Stimulated activated CD8-positive, alpha-beta memory T cell treated with anti-CD3 and anti-CD28 coated beads, Interleukin-7, amount 100 ng/mL, for 1 hour (primary cell): ENCODE measurements at places on chromosomes 6 and 20.

DNA sequence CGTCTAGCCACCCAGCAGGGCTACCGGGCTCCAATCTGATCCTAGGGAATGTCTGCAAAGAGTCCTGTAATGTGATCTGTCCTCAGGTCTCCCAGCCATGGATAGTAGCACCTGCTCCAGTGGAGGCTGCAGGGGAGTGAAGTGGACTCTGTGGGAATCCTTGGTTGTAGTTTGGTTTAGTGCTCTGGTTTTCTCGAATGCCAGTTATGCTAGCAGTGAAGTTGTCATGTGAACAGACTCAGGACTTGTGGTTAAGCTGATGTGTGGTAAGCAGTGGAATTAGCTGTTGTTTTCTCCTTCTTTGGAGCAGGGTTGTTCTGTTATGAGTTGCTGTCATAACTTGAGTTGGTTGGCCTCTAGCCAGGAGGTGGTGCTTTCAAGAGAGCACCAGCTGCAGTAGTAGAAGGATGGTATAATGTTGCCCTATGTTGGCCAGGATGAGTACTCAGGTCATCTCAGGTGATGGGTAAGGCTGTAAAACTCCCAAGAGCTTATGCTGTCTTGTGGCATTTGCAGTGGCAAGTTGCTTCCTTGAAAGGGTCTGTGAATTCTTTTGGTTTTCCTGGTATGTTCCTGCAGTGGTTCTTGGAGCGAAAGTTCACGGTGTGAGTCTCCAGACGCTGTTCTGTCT, 390.2 kb downstream of the UTRN start:
- DNase-seq = no peak

DNA sequence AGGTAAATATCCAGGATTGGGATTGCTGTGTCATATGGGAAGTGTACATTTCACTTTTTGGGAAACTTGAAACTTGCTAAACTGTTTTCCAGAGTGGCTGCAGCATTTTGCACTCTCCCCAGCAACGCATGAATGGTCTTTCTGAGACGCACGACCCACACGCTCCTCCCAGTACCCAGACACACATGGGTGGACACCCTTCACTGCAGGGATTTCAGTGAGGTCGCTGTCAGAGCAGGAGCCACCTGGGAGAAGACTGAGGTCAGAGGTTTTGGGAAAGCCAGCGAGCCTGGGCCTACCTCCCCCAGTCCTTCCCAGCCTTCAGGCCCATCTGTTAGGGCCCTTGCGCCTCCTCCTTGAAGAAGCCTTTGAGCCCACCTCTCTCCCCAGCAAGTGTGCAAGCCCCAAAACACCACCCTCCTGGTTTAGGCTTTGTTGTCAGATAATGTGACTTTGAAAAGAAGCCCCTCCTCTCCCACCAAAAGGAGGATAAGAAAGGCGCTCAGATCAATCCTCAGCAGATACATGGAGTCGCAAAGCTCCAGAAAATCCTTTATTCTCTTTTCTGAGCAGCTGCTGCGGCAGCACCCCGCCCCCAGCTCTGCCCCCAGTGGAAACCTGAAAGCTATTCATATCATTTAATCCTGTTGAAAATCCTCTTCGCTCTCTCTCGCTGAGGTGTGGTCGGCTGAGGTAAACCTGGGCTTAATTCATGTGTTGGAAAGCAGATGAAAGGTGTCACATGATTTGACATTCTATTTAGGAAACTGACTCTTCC, 12.7 kb upstream of the JAG1 start:
- DNase-seq = no peak

- no peak for DNase-seq
Observed at GRCh38 chr20:59728722-59729430, 124.5 kb downstream of the PHACTR3 start.

- no peak for DNase-seq
Observed at GRCh38 chr20:23634985-23635767, 2.6 kb downstream of the CST3 start.

DNA sequence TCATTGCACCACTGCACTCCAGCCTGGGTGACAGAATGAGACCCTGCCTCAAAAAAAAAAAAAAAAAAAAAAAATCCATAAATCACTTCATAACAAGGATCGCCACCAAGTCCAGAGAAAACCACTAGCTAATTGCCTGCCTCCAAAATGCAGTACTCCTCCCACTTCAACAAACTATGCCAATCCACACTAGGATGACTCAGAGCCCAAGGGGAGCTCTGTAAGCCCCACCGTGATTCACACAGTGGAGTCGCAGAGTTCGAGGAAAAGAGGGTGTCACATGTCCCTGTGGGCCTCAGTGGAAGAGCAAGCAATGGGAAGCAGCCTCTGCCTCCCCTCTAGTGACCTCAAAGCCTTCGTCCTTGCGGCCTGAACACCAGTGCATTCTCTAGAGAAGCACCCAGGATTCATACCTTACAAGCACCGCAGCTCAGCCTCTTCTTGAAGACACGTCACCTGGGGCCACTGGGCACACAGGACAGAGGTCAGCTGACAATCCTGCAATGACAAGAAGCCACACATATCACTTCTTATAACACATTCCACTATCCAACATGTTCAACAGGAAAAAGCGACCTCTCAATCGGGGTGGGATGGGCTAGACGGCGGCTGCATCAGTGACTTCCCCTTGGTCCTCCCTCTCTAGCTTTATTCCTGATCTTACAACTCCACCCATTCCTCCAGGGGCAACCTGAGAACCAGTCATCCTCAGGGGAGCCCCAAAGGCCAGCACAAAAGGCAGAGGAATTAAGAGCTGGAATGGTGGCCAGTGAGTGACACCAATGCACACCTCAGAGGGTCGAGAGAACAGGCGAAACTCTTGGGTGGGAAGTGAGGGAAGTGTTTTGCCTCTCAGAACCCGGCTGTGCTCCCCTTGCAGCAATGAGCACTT, 8.9 kb downstream of the SNHG17 start:
- DNase-seq = no peak

GRCh38 chr20:58267389-58268215, 39.1 kb upstream of the ANKRD60 start:
- DNase-seq = no peak

GRCh38 chr20:62647521-62648317, 5.4 kb downstream of the SLCO4A1 start:
- DNase-seq = no peak

- no peak for DNase-seq
Observed at GRCh38 chr6:137647762-137648447, 153.7 kb upstream of the OLIG3 start.

DNA sequence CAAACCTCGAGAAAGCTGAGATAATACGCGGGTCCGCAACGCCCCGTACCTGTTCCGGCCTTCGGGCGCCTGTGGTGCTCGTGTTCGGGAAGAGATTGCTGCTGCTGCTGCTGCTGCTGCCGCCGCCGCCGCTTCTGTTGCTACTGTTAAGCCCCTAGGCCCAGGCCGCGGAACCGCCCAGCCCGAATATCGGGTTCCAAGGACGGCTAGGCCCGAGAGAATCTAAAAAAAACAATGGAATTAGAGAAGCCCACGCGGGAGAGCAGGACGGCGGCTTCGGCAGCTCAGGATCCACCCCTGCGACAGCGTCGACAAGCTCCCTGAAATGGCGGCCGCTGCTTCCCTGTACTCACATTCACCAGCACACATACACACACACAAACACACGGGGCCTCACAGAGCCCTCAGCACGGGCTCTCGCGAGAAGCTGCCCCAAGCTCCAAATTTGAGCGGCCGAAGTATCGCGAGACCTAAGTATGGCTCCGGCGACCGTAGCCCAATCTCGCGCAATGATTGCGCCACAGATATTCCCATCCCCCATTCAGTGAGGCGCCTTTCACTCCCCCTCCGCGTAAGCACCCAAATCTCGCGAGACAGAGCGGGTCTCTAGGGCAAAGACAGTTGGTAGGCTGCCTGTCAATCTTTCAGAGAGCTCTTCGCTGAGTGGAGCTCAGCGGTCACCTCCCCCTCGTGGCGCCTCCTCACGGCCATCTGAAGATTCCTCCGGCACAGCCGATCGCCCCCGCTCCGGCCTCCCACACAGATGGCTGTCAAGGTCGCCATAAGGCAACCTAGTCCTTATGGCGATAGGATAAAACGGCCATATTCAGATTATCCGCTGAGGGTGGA, at the start of gene RBM39:
Gene RBM39 (minus strand): TSS at position 369 of the 849 bp plus-strand sequence. CDS start 1,386 bp downstream, outside the sequence.
- DNase-seq = peak; percentile 95

DNA sequence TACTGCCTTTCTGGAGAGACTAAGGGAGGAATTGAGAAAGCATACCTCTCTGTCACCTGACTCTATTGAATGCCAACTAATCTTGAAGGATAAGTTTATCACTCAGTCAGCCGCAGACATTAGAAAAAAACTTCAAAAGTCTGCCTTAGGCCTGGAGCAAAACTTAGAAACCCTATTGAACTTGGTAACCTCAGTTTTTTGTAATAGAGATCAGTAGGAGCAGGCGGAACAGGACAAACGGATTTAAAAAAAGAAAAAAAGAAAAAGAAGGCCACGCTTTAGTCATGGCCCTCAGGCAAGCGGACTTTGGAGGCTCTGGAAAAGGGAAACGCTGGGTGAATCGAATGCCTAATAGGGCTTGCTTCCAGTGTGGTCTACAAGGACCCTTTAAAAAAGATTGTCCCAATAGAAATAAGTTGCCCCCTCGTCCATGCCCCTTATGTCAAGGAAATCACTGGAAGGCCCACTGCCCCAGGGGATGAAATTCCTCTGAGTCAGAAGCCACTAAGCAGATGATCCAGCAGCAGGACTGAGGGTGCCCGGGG, 43.1 kb upstream of the RNF182 start:
- DNase-seq = no peak

- no peak for DNase-seq
Observed at GRCh38 chr6:46626228-46626909, 26.2 kb downstream of the CYP39A1 start.

DNA sequence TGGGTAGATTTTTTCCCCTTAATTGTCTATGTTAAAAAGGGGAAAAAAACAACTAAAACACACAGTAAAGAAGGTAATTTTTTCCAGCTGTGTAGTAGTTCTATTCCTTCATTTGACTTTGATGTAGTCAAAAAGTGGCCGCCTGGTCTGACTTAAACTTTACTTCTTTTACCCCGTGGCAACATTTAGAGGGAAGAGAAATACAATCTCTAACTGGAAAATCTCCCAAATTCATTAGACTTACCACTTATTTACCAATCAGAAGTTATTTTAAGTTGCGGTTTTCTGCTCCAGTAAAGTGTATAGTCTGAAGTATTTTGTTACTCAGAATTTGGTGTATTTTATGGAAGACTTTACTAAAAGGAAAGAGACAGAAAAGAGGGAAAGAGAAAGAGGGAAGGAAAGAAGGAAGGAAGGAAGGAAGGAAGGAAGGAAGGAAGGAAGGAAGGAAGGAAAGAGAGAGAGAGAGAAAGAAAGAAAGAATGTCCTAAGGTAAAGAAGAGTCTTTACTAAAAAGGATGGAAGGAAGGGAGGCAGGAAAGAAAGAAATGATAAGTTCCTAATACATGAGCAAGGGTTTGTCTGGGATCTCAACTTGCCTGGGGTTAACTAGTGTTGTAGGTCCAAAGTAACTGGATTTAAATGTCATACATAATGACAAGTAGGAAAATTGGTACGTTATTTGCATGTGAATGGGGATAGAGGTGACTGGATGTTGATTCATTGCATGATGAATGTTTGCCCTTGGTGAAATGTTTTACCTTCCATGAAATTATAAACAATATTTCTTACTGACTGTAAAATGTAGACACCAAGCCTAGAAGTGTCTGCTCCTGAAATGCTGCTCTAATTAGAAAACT, 135.1 kb downstream of the SAMD5 start:
- DNase-seq = no peak

DNA sequence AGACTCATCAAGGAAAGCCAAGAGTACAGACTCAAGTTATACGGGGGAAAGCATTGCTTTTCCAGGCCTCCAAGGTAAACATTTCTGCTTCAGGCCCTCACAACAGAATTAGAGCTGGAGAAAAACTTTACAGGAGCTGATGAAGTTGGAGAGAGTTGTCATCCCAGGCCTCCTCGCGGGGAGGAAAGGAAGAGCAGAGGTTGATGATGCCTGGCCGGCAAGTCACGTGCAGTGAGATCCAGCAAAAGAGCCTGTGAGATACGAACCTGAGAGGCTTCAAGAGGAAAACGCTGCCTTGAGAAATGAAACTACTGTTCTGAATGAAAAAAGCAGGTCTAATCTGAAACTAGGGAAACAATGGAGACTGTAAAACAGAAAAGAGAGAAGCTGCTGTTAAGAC, 122.9 kb downstream of the FAM120B start:
- no peak for DNase-seq

DNA sequence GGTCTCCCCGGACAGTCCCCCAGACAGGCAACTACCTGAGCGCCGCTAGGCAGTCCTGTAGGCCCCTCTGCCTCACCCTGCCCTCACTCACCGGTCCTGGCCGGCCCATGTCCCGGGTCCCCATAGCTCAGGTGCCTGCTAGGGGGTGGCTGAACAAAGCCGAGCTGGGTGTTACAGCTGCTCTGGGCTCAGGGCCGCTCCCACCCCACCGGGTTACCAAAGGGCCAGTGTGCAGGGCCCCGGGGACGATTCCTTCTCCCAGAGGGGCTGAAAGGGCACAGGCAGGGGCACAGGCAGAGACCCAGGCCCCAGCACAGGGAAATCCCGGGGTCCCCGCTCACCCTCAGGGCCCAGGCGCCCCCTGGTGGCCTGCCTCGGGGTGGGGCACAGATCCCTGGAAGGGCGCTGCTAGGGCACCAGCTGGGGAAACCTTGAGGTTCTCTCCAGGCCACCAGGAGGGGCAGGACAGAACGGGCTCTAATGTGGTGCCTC, 118.4 kb downstream of the GRM4 start:
- DNase-seq = peak; percentile 34

- no peak for DNase-seq
Observed at GRCh38 chr6:127812985-127813698, 87.7 kb downstream of the THEMIS start.

DNA sequence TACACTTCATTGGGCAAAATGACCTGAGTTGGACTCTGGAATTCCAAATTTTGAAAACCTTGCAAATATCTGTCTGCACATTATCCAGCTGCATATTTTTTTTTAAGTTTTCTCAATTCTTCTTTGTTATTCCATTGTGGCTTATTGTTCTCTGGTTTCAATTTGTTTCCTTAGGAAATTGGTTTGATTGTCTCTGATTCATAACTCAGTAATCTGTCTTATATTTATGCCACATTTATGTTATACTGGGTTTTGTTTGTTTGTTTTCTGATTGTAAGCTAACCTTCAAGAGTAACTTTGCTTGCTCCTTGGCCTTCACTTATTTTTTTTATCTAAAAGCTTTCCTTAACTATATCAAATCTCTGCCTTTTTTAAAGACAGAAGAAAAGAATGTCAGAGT, 193.3 kb upstream of the PLCB4 start:
- no peak for DNase-seq

DNA sequence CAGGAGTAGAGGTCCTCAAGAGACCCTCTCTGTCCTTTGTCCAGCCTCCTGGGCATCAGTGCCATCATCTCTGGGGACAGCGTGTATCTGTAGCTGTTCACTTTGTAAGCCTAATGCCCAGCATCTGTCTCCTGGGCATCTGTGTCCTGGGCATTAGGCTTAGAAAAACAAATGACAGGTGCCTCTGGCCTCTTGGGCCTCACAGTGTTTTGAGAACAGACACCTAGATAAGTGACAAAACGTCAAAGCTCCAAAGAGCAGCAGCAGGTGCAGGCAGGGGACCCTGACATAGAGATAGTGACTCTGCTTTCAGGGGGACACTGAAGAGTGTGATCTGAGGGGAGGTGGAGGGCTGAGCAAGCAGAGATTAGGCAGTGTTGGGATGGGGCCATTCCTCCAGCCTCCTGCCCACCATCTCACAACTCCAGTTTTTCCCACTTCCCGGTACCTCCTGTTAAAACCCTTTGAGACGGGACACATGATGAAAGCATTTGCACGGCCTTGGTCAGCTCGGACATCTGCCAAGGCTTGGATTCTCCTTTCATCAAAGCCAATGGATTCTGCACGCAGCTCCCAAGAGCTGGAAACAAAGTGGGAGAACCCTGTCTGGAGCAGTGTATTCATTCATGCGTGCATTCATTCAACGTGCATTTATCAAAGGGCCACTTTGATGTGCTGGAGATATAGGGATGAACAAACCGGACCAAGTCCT, 55.5 kb upstream of the CD93 start:
- no peak for DNase-seq
